ENCODE measurements at places on chromosomes 13 and 19. TPM values are rescaled to one million over a fixed set of nuclear protein-coding genes. Genes with fewer than 3 reads are reported as not detected.

DNA sequence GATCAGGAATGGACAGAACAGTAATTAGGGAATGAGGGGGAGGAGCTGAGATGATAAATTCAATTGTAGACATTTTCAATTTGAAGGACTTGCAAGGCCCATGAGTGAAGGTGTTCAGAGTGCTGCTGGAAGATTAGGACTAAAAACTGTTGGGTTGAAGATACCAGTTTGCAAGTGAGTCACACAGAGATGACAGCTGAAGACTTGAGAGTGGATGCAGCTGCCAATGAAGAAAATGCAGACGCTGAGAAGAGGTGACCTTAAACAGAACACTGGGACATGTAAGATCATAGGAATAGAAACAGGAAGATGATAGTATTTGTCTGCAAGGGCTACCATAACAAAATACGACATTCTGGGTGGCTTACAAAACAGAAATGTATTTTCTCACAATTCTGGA, 1716.5 kb upstream of the SLC10A2 start:
- H3K4me3 ChIP-seq = no peak overlapping the region
- no peak overlapping the region for H3K27ac ChIP-seq
- DNase-seq = no peak
- no peaks in the 10 kb centered on the region for H3K4me1 ChIP-seq
- peaks cover 3% of the 10 kb centered on the region for H3K27me3 ChIP-seq

GRCh38 chr19:15419413-15420025, 731 bp upstream of the AKAP8L start:
- no peaks in the 10 kb centered on the region for H3K27me3 ChIP-seq
- peak overlapping the region; percentile 23 for H3K27ac ChIP-seq
- DNase-seq = peak; percentile 74
- no peaks in the 10 kb centered on the region for H3K36me3 ChIP-seq

- H3K27ac ChIP-seq = no peak overlapping the region
- DNase-seq = no peak
- no peaks in the 10 kb centered on the region for H3K27me3 ChIP-seq
These were observed 23.7 kb downstream of the RYR1 start for GRCh38 chr19:38457202-38457601.

GRCh38 chr13:40026741-40027140, 371.3 kb downstream of the COG6 start:
- H3K4me1 ChIP-seq = no peaks in the 10 kb centered on the region
- no peak overlapping the region for H3K27ac ChIP-seq
- no peaks in the 10 kb centered on the region for H3K36me3 ChIP-seq
- DNase-seq = no peak

DNA sequence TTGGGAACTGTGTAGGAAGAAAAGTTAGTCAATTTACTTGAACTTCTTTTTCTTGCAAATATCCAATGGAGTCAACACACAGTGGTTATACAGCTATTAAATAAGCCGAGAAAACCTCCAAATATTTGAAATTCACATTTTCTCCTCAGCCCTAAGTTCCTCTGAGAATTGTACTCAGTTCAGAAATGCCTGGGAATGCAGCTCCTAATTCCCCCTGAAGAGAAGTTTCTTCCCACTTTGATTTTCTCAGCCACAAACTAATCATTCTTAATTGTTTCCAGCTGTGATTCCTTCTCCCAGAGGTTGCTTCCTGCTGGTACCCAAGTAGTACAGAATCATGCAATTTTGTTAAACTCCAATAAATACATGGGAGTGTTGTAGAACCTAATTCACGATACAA, 246.1 kb upstream of the MIR17HG start:
- H3K27me3 ChIP-seq = no peaks in the 10 kb centered on the region
- no peak overlapping the region for H3K27ac ChIP-seq
- H3K4me3 ChIP-seq = no peak overlapping the region
- DNase-seq = no peak
- no peaks in the 10 kb centered on the region for H3K4me1 ChIP-seq

The MAN2B1 gene
- 194 TPM for polyA plus RNA-seq
